HTR-8/SVneo (cell line): ENCODE measurements at places on chromosomes 5 and 9.
A peak's percentile ranks its signal among the peaks of the same experiment; 100 is the strongest.

DNA sequence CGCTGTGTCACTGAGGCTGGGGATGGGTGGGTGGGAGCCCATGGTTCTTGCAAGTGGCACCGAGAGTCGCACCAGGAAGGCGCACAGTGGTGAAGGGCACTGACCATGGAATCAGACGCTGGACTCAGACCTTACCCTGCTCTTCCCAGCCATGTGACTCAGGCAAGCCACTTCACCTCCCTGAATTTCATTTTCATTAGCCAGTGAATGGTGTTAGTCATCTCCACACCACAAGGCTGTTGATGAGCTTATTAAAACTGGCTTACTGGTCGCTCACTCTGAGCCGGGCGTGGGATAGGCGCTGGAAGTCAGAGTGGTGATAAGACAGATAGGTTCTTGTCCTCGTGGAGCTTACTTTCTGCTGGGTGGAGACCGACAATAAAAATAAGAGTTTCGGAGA lies 25.1 kb downstream of the FGF18 start:
- no peak for DNase-seq

DNA sequence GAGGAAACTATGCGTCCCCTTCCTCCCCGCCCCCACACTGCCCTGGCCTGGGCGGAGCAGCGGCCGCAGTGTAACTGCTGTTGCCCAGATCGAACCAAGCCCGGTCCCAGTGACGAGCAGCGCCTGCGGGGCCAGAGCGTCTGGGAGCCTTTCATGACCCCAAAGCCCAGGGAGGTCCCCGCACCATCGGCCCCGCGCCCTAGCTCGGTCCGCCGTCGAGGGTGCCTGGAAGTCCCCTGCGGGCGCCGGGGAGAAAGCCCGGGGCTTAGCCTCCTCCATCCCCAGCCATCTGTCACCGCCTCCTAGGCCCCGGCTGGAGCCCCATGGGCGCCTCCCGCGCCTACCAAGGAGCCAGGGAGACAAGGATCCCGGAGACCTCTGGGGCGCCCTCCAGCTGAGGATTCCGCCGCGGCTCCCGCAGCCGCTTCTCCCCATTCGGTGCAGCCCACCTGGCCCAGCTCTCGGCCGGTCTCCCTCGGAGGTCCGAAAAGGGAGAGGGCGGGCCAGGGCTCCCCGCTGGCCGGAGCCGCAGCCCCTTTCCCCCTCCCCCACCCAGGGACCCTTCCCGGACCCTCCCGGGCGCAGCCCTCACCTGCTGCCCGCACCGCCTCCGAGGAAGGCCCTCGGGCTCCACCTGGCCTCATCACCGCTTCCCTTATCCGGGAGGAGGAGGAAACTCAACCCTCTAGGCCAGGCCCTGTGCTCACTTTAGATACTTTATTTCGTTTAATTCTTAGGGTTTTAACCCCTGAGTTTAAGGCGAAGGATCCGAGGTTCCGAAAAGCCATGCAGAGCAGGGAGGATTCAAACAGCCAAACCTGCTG lies 45.6 kb downstream of the APTX start:
- DNase-seq, result no peak

GRCh38 chr5:1140171-1140817 lies 28.4 kb upstream of the SLC12A7 start:
- DNase-seq, result peak; percentile 72

DNA sequence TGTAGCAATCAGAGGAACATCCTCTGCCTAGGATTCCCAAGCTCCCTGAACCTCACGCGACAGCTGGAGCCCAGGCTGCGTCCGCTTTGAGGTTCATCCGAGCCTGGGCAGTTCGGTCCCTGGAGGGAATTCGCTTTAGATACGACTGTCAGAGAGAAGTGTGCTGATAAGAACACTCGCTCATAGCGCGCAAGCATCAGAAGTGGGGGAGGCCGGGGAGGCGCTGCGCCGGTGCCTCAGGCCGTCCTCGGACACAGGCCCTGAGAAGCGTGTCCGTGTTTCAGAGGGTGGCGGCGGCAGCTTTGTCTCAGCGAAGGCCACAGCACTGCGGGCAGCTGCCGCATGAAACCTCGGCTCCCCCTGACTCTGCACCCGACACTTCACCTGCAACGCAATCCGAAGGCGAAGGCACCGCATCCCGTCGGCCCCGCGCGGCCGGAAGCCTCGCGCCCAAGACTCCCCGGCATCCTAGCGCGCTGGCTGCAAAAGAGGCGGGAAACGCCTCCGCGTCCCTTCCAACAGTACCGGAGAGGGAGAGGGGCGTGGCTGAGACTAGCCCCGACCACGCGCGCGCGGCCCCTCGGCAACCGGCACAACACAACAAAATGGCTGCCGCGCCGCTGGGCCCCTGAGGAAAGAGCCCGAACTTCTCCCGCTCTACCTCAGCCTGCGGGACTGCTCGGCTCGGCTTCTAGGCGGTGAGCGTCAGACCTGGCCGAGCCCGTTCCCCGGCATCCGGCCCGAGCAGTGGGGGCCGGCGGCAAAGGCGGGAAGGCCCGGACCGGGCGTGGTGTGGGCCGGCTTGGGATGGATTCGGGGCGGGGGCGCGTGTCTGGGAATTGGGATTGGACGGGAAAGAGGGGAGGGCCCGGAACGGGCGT lies at the start of gene CNTRL:
TSS of gene CNTRL (plus strand) at position 586 of the 881 bp plus-strand sequence. CDS start 13,372 bp downstream, outside the sequence.
- DNase-seq, result peak; percentile 68

- DNase-seq, result no peak
Measured at GRCh38 chr5:78669331-78669730, 20.8 kb upstream of the LHFPL2 start.

- DNase-seq, result no peak
Measured at GRCh38 chr9:131153595-131153994, 28.2 kb downstream of the NUP214 start.

GRCh38 chr5:132391870-132392269 lies 22.4 kb downstream of the SLC22A5 start:
- DNase-seq, result no peak

- DNase-seq, result peak; percentile 10
Measured at GRCh38 chr5:145237843-145238242, 597.3 kb downstream of the PRELID2 start.

DNA sequence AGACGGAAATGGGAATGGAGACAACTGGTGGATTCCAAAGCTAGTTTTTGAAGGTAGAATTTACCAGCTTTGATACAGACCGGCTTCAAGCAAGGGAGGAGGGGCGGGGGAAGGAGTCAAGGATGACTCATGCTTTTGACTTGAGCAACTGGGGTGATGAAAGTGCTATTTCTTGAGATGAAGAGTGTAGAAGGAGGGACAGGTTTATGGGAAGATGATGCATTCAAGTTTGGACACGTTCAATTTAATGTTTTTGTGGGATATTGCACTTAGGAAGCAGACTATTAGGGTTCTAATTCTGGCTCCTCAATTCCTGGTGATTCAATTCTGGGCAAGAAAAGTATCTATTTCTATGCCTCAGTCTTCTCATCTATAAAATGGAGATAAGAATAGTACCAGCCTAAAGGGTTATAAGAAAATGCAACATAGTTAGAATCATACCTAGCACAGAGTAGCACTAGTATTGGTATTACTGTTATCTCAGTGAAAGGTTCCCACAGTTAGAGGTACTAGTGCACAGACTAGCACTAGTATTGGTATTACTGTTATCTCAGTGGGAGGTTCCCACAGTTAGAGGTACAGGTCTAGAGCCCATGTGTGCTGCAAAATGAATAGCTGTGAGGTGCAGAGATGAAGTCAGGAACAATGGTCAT lies 4.6 kb downstream of the NIPAL4 start:
- peak; percentile 79 for DNase-seq

DNA sequence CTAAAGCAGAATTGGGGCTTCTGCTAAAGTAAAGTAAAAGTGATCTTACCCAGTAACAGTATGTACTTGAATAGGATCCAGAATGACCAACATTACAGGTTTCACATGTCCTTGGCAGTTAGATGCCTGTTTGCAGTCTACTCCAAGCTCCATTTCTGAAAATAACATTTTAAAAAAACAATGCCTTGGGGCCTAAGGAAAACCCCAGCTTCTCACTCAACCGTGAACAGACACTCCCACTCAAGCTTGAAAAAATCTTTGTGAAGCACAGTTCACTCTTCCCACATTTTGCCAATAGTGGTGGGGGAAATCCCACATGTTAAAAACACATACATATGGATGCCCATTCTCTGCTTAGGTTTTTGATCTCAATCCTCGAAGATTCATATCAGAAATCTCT lies 304.1 kb downstream of the ARRDC3 start:
- DNase-seq, result no peak

DNA sequence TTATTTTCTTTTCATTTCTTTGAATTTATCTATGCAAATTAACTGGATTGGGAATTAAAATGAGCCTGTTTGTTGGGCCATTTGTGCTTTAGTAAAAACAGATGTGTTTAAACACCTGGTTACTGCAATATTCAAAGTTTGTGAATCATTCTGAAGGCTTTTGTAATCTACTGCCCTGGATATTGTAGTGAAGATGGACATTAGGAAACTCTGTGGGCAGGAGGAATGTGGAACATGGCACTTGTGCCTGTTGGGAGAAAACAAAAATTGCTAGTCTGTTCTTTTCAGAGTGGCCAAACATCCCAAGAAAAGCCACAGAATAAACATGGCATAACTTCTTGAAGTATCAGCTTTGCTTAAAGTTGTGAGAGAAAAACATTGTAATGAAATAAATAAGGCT lies 40.8 kb downstream of the CHSY3 start:
- no peak for DNase-seq

DNA sequence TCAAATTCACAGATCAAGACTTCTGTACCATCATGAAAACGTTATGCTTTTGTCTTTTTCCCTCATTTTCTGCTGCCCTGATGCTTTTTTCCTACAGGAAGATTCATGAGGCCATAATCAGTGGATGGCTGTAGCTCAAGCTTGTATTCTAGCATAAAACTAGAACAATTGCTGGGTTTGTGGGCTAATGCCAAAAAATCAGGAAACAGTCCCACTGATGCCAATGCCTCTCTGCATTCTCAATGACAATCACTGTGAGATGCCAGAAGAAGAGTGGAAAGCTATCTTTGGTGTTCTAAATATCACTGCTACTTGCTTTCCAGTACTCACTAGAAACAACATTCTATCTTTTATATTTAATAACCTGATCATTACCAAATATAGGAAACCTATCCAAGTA lies 33.3 kb upstream of the FAM170A start:
- no peak for DNase-seq

GRCh38 chr5:36055984-36056383 lies 10.7 kb downstream of the UGT3A2 start:
- no peak for DNase-seq

DNA sequence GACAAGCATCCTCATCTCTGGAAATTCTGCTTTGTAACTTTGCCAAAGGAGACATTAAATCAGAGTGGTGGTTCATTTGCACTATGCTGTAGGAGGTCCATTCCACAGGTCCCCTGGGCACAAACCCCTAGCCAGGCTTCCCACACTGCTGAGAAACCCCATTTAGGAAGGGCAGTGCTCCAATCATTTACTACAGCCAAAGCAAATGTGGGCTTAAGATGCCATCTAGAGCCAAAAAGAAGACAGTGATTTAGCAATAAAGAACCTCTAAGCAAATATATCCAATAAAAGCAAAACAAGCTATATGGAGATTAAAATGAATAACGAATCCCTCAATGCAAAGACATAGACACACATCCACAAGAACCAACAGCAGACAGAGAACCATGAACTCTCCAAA lies 129.0 kb upstream of the ALDH1B1 start:
- peak; percentile 5 for DNase-seq
